ENCODE measurements at places on chromosomes 5 and 9.

DNA sequence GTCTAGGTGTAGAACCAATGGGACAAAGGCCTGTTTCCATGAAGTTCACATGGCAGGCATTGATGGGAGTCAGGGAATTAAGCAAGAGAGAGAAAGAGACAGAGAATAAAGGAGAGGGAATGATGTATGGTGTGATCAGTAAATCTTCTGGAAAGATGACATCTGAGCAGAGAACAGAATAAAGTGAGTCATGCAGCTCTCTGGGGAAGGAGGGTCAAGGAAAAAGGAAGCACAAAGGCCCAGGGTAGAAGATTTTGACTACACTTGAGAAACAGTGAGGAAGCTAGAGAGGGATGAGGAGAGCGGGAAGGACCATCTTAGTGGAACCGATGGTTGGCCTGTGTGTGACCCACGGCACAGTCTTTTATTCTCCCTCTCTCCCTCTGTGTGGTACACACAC, 425.9 kb downstream of the SPOCK1 start:
- DNase-seq: no peak

- no peak for DNase-seq
These were observed 559.4 kb upstream of the ADAMTS16 start for GRCh38 chr5:4580772-4581171.

DNA sequence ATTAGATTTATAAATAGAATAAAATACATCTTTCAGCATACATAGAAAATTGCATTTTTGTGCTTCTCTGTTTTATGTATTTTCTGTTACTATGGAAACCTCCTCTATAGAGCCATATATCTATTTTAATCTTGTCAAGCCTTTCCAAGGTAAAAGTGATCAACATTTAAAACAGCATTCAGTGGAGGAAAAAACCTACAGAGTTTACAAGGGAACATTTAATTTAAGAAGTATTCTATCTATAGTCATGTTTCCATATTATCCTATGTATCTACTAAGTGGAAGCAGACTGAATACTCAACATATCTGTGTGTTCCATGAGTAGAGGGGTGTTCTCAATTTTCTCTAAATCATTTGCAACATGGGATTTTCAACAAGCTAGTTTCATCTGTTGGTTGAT, 791.4 kb downstream of the CDH18 start:
- DNase-seq: no peak

GRCh38 chr9:18721267-18721994, 247.5 kb downstream of the ADAMTSL1 start:
- no peak for DNase-seq

DNA sequence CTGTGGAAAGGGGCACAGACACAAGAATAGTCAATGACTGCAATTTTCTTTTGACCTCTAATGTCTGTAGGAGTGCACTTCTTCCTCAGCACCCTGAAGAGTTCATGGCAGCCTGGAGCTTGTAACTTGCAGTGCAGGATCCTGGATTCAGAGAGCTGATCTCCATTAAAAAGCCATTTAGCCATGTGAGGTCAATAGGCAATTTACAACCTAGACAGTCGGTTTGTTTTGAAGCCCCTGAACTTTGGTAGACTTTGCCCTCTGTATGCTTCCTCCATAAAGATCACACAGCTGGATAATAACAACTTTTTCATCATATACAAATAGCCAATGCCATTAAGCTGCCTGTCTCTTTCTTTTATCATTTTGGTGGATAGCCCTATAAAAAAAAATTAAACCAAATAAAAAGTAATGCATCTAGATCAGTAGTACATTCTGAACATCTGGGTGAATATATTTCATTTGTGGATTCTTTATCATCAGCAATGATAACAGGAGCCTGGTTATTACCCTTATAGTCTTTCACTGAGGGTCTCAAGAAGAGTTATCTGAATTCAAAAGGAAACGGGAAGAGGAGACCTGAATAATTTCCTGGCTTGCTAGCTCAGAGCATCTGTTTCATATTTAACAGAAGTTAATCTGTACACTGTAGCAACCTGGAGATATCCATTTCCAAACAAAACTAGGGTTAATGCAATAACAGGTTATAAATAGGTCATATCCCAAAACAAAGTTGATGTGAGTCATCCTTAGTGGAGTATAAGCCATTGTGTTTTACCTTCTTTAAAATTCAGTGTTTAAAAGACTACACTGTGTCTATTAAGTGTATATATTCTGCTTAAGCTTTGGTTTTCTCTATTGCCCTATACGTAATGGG, 193.8 kb upstream of the ACTBL2 start:
- no peak for DNase-seq

DNA sequence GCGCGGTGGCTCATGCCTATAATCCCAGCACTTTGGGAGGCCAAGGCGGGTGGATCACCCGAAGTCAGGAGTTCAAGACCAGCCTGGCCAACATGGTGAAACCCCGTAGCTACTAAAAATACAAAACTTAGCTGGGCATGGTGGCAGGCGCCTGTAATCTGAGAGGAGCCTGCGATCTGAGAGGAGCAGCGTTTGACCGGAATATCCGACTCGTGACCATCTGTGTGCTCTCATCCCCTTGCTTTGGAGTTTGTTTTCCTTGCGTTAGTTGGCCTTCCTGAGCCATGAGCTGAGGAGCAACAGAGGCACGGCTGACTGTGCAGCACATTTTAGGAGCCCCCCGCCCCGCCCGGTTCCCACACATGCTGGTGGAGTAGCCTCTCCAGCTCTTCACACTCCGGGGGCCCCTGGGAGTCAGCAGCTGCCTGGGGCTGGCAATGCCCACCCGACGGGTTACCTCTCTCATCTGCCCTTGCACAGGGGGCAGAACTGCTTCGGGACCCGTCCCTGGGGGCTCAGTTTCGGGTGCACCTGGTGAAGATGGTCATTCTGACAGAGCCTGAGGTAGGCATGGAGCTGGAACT, 3.0 kb downstream of the ADAMTS13 start:
- DNase-seq: no peak

- peak; percentile 97 for DNase-seq
These were observed 648.0 kb downstream of the IRX1 start for GRCh38 chr5:4243479-4244264.

Data from NCI-H526 treated with DMSO at 0.1 percent for 48 hours (cell line).